Stimulated activated CD4-positive, alpha-beta T cell treated with anti-CD3 and anti-CD28 coated beads, Interleukin-4, amount 100 ng/mL, for 4 hours (primary cell): ENCODE measurements at places on chromosomes 13 and 19.

GRCh38 chr13:113349491-113349890 is 14.4 kb downstream of the GRTP1 start:
- DNase-seq = no peak

GRCh38 chr13:78868991-78869390 is 210.0 kb upstream of the OBI1 start:
- no peak for DNase-seq

GRCh38 chr13:97630725-97631124 is 196.8 kb downstream of the RAP2A start:
- DNase-seq = no peak

DNA sequence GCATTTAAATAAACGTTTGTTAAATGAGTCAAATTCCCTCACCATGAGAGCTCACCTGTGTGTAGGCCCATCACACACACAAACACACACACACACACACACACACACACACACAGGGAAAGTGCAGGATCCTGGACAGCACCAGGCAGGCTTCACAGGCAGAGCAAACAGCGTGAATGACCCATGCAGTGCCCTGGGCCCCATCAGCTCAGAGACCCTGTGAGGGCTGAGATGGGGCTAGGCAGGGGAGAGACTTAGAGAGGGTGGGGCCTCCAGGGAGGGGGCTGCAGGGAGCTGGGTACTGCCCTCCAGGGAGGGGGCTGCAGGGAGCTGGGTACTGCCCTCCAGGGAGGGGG is 8.5 kb upstream of the CEACAM5 start:
- no peak for DNase-seq

GRCh38 chr19:46732966-46733689 is 12.7 kb upstream of the FKRP start:
- DNase-seq = no peak

GRCh38 chr13:41193469-41193868 is 900 bp downstream of the KBTBD7 start:
- DNase-seq = no peak
